ENCODE measurements at places on chromosomes 3 and 15. TPM values are rescaled to one million over a fixed set of nuclear protein-coding genes. Genes with fewer than 3 reads are reported as not detected.

ILDR1 gene
- not detected for total RNA-seq

GOLGA6L9 gene
- total RNA-seq: 2.0 TPM

LRTM1 gene
- not detected for total RNA-seq

ICE2 gene
- 20.2 TPM for total RNA-seq

GOLGA8O gene
- total RNA-seq: not detected

MESP2 gene
- 0.54 TPM for total RNA-seq

FMN1 gene
- total RNA-seq: 5.7 TPM

ZSCAN2 gene
- total RNA-seq: 9.9 TPM

BFSP2 gene
- not detected for total RNA-seq

SLITRK3 gene
- total RNA-seq: not detected

CCDC9B gene
- 5.4 TPM for total RNA-seq

SUSD5 gene
- total RNA-seq: 2.3 TPM

SPTBN5 gene
- total RNA-seq: 1.1 TPM

PTX3 gene
- total RNA-seq: 48.3 TPM

ZNF662 gene
- 0.30 TPM for total RNA-seq

GOLGA6B gene
- total RNA-seq: not detected
